ENCODE measurements at places on chromosomes 3 and 15.

DNA sequence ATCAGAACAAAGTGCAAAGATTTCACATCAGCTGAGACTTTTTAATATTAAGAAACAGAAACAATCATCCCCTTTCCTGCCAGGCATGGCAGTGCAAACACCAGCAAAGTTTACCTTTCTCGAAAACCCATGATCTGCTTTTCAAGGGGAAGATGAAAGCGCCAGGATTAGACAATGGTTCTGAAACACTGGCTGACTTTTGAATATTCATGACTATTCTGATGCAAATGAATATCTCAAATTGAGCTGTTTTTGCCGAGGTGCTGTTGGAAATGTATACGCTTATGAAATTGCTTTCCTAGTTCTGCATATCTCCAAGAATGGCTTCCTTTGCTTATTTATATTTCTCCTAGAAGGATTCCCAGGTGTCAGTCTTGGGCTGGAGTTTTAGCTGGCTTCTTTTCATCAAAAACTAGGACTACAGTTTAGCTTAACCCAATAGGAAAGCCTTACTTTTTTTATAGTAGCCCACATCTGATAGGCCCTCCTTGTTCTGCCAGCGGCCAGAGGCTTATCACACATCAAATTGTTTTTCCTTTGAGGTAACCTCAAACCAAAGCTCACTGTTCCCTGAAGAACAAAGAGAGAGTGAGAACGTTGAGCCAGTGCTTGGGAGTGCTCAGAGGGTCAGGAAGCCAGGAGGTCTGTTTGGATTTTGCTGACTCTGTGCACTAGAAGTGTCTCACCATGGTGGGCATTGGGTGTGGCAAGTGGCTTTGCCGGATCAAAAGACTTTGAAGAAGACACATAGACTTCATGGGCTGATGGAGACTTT is 74.0 kb upstream of the PLCL2 start:
- no peak for DNase-seq

- DNase-seq: no peak
These were observed 142.4 kb downstream of the TIGIT start for GRCh38 chr3:114436182-114436581.

DNA sequence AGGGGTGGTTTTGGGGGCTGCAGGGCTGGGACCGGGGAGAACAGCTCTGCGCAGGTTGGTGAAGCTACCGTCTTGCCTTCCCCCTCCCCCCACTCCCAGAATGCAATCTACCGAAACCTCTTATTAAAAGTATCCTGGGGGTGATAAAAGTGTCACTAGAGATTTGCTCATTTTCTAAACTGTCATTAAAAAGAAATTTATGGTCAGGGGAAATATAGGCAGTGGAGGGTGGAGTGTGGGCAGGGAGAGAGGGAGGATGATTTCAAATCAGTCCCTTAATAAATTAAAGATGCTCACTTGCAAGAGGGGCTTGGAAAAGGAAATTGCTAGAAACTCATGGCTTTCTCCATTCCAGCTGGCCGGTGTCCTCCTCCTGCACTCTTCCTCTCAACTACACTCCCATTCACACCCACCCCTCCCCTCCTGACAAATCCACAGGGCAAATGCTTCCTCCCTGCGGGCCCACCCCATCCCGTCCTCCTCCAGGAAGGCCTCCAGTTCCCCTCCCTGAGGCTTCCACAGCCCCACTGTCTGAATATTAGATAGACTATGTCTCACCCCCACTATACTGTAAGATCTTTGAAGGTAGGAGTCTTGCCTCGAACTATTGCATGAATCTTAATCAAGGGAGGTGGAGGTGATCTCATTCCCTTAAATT is 83.9 kb downstream of the TLE3 start:
- DNase-seq: no peak

GRCh38 chr3:151430821-151431484 is 29.9 kb downstream of the IGSF10 start:
- no peak for DNase-seq

DNA sequence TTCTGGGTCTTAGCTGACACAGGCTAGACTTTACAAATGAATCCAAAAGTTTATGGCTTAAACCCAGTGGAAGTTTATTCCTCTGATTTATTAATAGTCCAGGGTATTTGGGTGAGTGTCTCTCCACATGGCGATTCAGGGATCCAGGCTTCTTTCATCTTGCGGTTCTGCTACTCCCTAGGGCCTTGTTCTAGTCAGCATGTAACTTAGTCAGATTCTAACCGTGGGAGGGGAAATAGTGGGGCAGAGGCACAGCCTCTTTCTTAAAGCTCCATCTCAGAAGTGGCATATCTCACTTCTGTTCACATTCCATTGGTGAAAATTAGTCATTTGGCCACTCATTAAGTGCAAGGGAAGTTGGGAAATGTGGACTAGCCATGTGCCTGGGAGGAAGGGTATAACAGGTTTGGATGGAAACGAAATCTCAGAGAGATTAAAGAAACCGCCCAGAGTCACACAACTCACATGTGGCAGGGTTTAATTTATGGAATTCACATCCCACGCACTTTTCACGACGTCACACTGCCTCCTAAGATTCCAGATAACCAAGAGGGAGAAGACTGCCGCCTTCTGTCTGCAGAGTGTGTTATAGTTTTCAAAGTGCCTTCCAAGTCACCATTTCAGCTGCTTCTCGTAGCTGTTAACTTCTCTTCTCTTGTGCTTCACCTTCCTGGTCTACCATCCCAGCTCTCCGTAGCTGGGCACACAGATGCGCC is 11.4 kb upstream of the RASGRF1 start:
- DNase-seq: no peak

- no peak for DNase-seq
These were observed 71.7 kb downstream of the COL8A1 start for GRCh38 chr3:99710094-99710493.

DNA sequence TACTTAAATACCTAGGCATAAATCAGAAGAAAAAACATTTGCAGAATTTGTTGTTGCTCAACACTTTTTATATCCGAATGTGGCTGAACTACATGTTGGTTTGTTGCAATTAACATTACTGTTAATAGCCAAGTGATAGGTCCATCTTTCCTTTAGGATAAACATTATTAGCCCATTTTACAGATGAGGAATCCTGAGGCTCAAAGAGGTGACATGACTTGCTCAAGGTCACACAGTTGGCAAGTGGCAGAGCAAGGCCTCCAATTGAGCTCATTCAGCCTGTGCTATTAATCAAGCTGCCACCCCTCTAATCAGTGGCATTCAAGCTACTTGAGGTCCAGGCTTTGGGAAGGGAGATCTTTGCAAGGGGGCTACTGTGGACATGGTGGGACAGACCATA is 125.8 kb upstream of the ATP2B2 start:
- DNase-seq: no peak

DNA sequence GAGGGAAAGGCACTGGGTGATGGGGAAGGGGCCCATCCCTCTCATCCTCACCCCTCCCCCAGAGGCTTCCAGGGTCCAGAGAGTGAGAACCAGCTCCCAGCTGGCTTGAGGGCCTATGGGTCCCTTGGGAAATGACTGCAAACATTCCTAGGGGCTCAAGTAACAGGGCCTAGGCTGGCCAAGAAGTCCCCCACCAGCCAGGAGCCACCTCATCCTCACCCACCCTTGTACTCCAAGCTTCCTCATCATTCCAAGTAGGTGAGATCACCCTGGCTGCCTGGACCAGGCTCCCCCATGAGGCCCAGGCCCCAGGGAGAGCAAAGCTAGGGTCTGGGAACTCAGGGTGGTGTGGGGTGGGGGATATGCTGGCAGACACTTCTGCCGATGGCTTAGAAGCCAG is 14.8 kb downstream of the LOXL1 start:
- DNase-seq: no peak

DNA sequence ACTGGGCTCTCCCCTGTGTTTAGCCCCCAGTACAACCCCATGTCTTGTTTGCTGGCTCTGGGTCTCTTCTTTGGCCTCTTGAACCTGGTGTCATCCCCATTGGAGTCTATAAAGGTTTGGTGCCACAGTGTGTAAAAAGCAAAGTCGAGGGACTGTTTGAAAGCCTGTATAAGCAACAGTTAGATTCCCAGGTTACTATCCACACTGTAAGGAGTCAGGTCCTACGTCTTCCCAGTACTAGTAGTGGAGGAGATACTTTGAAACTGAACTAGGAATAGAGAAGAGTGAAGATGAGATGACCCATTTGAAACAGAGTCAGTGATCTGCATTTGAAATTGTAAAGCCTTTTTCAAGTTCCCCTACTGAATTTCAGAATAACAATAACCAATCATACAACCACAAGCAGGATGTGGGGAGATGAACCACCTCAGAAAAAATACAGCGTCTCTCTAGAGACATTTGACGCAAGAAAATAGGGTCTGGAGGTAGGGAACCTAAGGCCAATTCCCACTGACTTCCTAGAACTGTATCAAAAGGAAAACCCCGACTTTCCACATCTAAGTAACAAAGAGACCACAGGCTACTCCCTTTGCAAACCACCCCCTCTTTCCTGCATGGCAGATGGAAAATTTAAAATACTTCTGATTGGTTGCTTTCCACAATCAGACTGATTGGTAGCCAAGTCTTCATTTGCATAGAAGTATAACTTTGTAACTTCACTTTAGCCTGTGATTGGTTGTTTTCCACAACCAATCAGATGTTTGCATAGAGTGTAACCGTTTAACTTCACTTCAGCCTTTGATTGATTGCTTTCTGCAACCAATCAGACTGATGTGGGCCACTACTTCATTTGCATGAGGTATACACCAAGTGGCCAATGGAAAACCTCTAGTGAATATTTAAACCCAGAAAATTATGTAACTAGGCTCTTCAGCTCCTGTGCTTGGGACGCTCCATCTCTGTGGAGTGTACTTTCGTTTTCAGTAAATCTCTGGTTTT is 49.9 kb upstream of the NEDD4 start:
- no peak for DNase-seq

- DNase-seq: no peak
These were observed 33.1 kb downstream of the DZIP1L start for GRCh38 chr3:138082085-138082991.

GRCh38 chr3:182389071-182389815 is 404.1 kb upstream of the ATP11B start:
- no peak for DNase-seq

DNA sequence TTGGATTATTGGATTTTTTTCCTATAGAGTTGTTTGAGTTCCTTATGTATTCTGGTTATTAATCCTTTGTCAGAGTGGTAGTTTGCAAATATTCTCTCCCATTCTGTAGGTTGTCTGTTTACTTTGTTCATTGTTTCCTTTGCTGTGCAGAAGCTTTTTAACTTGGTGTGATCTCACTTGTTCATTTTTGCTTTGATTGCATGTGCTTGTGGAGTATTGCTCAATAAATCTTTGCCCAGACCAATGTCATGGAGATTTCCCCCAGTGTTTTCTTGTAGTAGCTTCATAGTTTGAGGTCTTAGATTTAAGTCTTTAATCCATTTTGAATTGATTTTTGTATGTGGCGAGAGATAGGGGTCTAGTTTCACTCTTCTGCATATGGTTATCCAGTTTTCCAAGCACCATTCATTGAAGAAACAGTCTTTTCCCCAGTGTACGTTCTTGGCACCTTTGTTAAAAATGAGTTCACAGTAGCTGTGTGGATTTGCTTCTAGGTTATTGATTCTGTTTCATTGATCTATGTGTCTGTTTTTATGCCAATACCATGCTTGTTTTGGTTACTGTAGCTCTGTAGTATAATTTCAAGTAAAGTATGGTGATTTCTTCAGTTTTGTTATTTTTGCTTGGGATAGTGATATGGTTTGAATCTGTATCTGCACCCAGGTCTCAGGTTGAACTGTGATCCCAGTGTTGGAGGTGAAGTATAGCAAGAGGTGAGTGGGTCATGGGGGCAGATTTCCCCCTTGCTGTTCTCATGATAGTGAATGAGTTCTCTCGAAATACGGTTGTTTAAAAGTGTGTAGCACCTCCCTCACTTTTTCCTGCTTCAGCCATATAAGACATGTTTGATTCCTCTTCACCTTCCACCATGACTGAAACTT is 46.1 kb upstream of the TNFSF10 start:
- DNase-seq: no peak

GRCh38 chr3:133138017-133138416 is 99.8 kb downstream of the TMEM108 start:
- no peak for DNase-seq

GRCh38 chr3:14360123-14360881 is 42.1 kb upstream of the SLC6A6 start:
- DNase-seq: no peak

DNA sequence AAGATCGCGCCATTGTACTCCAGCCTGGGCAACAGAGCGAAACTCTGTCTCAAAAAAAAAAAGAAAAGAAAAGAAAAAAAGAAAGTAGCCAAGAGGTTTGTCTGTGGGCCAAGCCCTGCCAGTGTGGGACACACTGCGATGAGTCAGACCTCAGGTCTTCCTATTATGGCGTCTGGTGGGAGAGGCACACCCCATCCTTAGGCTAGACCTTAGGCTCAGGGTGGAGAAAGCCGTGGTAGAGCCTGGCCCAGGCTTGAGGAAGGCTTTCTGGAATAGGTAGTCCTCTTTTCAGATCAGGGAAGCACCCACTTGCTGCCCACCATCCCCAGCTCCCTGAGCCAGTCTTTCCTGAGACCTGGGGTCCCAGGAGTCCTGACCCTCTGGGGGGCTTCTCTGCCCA is 6.0 kb downstream of the HEMK1 start:
- no peak for DNase-seq

DNA sequence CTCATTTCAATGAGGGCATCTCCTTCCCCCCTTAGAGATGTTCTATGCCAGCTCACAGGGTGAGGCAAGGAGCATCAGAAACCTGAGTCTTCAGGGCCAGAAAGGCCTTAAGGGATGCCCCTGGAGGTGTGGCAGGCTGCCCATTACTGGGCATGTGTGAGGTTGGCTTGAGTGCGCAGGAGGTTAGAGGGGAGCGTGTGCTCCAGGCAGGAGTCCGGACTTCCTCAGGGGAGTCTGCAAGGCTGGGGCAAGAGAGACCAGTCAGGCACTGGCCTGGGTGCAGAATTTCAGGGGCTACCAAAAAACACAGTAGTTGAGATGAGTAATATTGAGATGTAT is 1.9 kb downstream of the LOXL1 start:
- no peak for DNase-seq

DNA sequence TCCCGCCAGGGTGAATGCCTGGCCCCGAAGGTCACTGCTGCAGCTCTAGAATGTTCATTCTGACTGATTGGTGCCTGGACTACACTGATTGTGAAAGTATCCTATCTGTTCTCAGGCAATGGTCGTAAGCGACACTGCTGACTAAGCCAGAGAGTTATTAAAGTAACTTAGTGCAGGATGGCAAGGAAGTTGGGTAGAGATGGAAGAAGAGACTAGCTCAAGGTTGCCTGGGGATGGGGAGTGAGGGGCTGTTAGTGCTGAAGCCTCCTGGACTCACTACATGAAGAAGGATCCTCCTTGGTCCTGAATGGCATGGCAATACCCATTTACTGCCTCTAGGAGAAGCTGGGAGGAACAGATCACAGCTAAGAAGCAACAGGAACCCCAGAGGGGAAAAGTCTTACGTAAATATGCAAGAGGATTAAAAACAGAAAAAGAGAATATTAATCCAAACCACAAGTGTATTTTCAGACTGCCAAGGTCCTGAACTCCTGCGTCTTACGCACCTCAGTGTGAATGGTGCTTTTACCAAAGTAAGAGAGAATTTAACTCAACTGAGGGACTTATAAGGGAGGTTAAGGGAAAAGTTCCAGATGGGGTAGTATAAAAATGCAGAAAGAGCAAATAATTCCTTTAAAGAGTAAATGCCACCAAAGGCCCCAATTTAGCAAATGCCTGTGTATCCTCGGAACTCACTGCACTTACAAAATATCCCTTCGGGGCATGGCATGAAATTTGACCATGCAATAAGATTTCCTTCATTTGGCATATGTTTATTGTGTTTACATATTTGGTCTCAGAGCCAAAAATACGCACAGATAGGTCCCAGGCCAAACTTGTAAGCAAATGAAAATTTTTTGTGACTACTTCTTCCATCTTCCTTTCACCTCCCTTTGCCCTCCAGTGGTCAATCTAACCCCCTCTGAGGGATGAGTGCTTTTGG is 64.0 kb upstream of the DGKG start:
- peak; percentile 14 for DNase-seq

- peak; percentile 79 for DNase-seq
These were observed 96.0 kb downstream of the LRRK1 start for GRCh38 chr15:101014921-101015841.

Data from WERI-Rb-1 (cell line).